ENCODE measurements at places on chromosomes 3 and 15.

- no peak for DNase-seq
Observed at GRCh38 chr3:2477620-2478019, 379.0 kb downstream of the CNTN4 start.

- DNase-seq, result no peak
Observed at GRCh38 chr15:39313467-39313866, 267.4 kb upstream of the THBS1 start.

DNA sequence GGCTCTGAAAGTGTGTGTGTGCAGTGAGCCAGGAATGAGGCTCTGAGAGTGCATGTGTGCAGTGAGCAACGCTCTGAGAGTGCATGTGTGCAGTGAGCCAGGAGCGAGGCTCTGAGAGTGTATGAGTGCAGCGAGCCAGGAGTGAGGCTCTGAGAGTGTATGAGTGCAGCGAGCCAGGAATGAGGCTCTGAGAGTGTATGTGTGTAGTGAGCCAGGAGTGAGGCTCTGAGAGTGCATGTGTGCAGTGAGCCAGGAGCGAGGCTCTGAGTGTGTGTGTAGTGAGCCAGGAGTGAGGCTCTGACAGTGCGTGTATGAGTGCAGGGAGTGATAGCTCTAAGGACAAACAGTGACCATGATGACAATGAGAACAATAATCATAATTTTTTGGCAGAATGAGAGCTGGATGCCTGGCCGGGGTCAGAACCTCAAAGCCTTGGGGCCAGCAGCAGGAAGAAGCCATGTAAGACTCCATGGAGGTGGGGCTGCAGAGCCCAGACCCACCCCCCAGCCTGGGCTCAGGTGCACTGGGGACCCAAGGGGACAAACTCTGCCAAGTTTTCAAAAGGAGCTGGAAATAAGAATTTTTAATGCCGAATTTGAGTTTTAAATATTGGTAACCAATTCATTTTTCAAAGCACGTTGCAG is 85.7 kb upstream of the PRR20G start:
- no peak for DNase-seq

DNA sequence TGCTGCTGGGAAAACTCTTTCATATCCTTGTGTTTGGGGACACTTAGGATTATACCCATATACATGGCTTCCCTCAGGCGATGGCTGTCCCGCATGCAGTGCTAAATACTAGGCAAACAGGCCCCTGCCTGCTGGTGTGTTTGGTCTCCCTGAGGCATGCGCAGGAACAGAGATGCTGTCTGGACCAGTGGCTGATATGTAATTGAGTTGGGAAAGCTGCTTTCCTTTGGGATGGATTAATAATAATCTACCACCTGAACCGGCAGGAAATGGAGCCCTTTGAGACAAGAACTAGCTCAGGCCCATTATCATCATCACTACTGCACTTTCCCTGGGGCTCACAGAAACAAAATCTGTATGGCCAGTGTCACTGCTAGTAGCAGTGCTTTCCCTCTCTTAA is 18.0 kb downstream of the ZDHHC3 start:
- no peak for DNase-seq

DNA sequence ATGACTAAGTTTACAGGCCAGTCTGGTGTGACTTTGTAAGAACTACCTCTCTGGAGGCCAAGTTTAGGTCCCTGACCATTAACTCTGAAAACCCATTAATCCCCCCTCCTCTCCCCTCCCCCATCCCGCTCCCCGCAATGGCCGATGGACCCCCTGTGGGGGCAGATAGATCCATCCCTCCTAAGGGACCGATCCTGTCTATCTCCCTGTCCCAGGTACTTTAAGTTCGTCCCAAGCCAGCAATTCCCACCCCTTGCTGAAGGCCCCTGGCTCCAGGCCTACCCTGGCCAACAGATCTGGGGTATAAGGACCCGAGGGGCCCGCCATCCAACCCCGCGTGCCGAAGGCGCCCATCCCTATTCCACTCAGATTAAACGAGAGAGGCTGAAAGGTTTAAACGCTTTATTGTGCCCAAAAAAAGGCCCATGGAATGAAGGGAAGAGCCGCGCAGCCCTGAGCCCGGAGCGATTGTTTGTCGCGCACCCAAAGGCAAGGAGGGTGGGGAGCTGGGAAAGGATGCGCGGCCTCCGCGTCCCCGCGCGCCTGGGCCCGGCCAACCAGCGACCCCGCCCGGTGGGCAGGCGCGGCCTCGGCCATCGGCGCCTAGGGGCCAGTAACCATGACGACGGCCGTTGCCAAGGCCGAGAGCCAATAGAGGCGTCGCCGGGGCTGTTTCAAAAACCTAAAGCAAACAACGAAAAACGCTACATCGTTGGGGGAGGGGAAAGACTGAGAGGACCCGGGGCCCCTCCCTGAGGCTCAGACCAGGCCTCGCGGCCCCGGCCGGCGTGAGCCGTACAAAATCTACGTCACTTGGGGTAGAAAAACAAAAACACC is 35.9 kb downstream of the HMCES start:
- peak; percentile 28 for DNase-seq

- no peak for DNase-seq
Observed at GRCh38 chr3:63679186-63679585, 26.7 kb downstream of the SNTN start.

DNA sequence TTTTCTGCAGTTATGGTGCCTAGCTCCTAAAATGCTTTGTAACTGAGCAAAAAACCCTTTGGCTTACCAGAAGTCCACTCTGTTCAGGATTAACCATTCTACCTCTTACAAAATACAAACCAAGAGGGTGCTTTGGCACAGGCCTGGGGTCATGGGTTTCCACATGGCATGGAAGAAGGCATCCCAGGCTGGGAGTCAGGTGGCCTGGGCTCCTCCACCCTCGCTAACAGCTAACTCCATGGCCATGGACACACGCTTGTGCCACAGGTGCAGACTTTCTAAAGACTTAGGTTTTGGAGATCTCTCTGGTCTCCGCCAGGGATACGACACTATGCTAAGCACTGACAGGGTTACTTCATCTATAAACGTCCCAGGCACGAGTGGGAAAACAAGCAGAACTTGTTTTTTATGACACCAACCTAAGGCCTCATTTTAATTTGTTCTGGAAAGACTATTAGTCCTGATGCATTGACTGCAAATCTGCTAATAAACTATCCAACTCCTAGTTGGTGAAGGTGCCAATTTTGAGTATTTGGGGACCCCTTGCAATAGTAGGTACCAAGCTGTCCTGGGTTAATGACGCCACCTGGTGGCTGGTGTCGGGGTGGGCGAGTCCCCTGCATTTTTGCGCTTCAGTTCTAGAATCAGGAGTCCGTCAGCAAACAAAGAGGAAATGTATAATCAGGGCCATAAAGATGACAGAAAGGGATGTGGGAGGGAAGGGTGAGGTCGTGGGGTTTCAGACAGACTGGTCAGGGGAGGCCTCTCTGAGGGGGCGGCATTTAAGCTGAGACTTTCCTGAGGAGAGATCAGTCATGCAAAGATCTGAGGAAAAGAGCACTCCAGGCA is 10.3 kb upstream of the ALDH1A3 start:
- DNase-seq, result no peak

DNA sequence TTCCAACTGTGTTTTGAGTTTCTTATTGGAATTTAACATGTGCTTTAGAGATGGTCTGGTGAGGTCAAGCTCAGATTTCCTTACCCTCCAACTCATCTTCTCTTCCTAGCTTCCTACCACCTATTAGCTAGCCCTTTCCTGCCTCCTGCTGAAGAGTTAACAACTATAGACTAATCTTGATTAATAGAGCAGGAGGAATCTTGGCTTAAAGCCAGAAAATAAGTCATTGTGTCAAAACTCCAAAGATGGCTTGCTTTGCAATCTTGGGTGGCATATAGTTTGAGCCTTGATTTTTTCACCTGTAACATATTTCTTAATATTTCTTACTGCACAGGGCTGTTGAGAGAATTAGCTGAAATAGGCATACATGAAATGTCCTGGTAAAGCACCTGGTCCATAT is 27.3 kb downstream of the BCL2L10 start:
- DNase-seq, result no peak

DNA sequence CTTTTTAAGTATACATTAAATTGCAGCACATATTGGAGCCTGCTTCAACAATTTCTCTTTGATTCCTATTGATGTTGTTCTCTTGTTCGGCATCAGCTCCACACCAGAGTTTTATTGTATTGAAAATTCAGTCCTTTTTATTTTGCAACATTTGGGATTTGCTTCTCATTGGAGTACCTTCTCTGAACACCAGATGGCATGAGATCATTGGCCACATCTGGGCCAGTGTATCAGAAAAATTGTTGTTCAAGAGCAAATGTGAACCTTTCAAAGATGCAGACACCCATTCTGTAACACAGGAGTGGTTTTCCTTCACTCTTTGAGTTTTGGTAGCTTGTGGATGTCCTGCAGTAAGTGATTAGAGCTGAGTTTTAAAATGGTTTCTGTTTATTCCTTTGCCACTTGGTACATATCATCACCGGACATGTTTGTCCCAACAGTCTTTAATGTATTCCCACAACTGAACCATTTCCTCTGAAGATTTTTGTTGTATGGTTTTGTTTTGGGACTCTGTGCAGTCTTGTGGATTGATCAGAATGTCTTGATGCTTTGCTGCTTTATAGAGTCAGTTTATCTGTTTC is 96.1 kb downstream of the MCTP2 start:
- DNase-seq, result no peak

GRCh38 chr3:78497767-78498166 is 1270.0 kb downstream of the ROBO1 start:
- DNase-seq, result no peak

Measured in activated T-cell treated with anti-CD3 and anti-CD28 coated beads for 24 hours (primary cell).